Left colon (tissue), 2 donors: ENCODE measurements at places on chromosomes 2 and 18. TPM values are rescaled to one million over a fixed set of nuclear protein-coding genes. Genes with fewer than 3 reads are reported as not detected.

Gene LAMA1
- 13.4 TPM for total RNA-seq

DNA sequence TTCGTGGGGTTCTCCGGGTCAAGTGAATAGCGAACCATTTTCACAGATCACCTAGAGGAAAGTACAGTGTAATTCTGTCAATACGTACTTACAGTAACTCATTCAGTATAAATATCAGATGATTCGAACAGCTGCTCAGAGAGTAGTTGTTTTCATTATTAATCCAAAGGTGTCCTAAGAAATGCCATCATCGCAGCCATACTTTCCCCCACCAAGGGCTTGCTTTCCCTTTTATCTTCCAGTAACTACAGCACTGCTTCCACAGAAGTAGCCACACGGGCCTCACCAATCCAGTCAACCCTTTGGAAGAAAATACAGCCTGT, 4.5 kb upstream of the C18orf32 start:
- DNase-seq, result no peak

Gene IL1F10
- total RNA-seq, result not detected

GRCh38 chr2:202883987-202884675, 12.6 kb upstream of the ICA1L start:
- no peak for DNase-seq

DNA sequence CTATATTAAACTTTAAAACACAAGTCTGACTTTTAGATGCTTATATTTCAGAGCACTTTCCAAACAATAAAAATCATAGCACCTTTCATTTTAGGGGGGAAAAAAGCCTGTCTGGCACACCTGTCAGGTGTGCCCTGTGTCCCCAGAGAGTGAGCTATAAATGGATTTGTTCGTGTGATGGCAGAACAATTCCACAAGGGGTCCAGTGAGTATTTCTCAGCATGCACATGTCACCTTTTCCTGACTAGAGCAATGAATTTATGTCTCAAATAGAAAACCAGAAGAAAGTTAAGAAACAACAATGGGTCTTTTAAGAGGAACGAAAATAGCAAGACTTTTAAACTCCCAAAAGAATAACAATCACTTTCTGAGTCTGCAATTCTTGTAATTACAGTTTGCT, 55.9 kb downstream of the ACVR1C start:
- DNase-seq, result no peak

DNA sequence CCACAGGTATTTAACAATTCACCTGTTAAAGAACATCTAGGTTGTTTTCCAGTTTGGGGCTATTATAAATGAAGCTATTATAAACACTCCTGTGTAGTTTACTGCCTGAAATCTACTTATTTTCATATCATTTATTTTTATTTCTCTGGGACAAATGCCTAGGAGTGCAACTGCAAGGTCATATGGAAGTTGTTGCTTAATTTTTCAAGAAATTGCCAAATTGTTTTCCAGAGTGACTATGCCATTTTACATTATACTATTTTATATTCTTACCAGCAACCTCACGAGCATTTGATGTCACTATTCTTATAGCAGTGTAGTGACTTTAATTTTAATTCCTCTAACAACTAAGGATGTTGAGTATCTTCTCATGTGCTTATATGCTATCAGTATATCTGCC, 298.4 kb downstream of the EXOC6B start:
- no peak for DNase-seq

Gene BCL11A
- 28.9 TPM for total RNA-seq

- peak; percentile 70 for DNase-seq
Observed at GRCh38 chr2:219073413-219074129, 12.8 kb upstream of the IHH start.

Gene SLC66A2
- total RNA-seq, result 59.4 TPM

DNA sequence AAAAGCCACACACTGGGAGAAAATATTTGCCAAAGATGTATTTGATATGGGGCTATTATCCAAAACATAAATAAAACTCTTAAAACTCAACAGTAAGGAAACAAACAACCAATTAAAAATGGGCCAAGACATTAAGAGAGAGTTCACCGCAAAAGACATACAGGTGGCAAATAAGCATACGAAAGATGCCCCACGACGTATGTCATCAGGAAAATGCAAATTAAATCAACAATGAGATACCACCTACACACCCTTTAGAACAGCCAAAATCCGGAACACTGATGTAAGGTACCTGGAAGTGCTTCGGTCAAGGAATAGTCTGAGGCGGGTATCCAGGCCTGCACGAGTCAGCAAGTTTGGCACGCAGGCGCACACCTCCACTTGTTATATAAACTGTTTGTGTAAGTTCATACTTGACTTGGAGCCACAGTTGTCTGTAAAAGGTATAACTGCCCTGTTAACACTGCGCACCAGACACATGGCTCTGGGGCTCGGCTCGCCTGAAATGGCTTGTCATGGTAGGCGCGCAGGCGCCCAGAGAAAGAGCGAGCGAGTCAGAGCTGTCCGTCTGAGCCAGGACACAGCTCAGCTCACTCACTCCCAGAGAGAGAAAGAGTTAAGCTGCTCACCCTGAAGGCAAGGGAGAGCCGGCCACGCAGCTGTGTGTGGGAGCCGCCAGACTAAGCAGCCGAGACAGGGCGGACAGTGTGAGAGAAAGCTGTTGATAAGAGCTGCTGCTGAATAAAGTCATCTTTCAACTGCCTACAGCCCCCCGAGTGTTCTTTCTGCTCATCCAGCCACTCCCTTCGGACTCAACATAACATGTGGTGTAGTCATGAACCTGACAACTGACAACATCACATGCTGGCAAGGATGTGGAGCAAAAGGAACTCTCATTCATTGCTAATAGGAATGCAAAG, 87.3 kb downstream of the HNRNPLL start:
- peak; percentile 60 for DNase-seq

- peak; percentile 38 for DNase-seq
Observed at GRCh38 chr2:73700661-73701447, 36.3 kb downstream of the TPRKB start.

DNA sequence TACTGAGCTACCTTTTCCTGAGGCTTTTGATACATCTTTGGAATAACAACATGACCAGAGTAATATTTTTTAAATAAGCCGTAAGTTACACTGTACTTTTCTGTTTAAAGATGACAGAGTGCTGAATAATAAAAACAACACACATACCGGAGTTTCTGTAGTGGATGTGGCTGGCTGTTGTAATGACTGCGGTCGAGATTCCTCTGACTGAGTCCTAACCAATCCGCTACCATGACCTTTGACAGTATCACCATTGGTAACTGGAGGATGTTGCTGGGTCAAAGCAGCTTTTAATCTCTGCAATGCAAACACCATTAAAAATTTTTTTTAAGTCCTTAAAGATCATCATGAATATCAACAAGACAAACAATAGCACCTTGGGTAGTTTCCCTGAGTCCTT, 70.7 kb downstream of the ATF2 start:
- DNase-seq, result no peak

DNA sequence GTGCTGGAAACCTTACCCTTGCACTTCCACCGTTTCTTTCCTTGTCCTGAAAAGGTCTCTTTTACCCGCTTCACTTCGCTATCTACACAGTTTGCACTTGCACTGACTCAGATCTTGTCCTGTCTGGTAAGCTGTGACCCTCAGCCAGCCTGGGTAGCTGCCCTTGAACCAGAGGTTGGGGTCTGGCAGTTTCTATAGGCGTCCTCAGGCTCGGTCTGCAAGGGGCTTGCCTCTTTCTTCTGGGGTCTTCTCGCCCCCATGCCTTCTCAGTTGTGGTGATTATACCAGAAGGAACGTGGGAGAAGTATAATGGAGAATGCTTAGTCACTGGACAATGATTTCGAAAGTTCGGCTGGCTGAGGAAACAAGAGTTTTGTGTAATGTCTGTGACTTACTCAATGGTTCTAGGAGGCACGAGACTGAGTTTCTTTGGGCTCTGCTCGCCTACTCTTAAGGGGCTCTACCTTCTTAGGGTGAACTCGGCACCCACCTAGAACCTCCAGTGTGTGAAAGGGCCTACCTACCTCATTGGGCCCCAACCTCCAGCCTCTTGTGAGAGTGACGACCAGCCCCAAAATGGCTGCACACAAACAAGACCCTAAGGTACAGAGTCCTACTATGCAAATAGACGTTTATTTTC, 6.9 kb upstream of the STAT1 start:
- DNase-seq, result peak; percentile 36

DNA sequence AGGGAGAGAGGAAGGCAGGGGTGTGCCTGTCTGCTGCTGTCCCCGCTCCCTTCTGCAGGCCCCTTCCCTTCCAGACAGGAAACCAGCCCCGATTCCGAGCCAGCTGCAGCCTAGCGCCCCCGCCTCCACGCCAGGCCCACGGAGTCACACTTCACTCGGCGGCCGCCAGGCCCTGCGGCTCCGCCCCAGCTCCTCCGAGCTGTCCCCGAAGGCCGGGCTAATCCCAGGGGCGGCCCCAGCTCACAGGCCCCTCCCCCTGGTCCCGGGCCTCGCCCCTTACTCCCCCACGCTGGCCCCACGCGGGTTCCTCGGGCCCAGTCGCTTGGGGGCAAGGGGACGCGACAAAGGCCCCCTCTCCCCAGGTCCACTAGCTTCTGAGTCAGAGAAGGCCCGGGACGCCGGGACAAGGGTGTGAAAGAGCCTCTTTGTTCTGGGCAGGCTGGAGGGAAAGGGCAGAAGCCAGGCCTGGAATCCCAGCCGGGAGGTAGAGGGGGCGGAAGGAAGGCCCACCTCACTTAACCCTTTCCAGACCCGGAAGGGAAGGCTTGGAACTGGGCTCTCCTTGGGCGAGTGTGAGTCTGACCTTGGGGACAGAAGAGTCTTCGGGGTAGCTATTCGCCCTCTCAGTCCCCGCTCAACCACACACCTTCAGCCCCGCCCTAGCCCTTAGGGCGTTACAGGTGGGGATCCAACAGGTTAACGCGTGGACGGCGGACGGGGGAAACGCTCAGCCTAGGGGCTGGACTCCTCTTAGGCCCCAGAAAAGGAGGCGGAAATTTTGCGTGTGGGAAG, 1.2 kb downstream of the RTKN start:
- peak; percentile 90 for DNase-seq
